SW480 (cell line): ENCODE measurements at places on chromosomes 1 and 21.
A peak's percentile ranks its signal among the peaks of the same experiment; 100 is the strongest.

DNA sequence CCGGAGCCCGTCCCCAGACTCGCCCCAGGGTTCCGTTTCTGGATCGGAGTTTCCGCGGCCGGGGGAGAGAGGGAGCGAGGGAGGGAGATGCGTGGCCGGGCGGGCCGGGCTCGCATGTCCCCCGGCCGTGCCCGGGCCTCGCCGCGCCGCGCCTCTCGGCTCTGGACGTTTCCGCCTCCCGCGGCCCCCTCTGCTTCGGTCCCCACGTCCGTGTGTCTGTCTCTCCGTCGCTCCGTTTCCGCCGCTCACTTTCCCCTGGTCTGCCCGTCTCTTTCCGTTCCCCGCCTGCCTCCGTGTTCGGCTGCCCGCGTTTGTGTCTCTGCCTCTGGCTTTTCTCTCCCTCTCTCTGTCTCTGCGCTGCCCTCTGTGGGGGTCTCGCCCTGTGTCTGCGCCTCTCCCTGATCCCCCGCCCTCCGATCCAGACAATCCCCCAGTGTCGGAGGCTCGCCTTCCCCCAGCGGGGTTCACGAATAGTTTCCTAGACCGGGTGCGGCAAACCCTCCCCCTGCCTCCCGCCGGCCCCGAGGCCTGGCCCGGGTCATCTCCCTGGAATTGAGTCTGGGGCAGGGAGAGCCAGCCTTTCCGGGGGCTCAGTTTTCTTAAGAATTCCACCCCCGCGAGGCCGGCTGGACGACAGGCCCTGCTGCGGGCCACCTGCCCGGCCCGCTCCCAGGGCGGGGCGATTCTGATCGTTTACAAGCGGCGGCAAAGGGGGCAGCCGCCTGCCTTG is 735 bp downstream of the NBL1 start:
- DNase-seq, result peak; percentile 64

DNA sequence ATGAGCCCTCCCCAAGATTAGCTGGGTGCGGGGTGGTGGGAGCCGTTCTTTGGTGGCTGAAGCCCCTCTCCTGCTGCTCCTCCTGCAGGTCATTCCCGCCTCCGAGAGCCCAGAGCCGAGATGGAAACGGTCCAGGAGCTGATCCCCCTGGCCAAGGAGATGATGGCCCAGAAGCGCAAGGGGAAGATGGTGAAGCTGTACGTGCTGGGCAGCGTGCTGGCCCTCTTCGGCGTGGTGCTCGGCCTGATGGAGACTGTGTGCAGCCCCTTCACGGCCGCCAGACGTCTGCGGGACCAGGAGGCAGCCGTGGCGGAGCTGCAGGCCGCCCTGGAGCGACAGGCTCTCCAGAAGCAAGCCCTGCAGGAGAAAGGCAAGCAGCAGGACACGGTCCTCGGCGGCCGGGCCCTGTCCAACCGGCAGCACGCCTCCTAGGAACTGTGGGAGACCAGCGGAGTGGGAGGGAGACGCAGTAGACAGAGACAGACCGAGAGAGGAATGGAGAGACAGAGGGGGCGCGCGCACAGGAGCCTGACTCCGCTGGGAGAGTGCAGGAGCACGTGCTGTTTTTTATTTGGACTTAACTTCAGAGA is 448 bp downstream of the G0S2 start:
- DNase-seq, result no peak

- DNase-seq, result no peak
Observed at GRCh38 chr1:100461222-100461621, 76.7 kb upstream of the GPR88 start.

GRCh38 chr1:205535866-205536758 is 31.6 kb downstream of the CDK18 start:
- no peak for DNase-seq

DNA sequence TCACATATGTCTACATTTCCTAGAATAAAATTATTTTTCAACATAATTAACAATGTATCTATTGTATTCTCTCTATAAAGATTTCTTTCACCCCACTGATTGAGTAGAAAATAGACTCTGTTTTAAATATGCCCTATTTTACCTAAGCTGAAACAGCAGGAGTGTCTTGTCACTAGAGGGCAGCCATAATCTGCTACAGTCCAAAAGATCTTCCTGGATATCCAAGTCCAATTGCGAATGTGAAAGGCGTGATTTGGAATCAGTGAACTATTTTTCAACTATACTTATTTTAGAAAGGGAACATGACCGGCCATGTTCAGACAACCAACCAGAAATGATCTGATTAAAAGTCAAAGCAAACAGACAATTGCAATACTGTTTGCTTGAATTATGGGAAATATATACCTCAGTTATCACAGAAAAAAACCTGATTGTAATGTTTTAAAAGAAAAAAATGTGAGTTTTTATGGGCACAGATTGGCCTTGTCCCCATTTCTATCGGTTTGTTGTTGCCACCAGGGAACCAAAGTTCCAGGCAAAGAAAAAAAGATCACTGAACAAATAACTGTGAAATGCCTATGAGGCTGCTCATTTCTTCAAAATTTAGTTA is 1211.0 kb upstream of the ADGRL4 start:
- peak; percentile 4 for DNase-seq

DNA sequence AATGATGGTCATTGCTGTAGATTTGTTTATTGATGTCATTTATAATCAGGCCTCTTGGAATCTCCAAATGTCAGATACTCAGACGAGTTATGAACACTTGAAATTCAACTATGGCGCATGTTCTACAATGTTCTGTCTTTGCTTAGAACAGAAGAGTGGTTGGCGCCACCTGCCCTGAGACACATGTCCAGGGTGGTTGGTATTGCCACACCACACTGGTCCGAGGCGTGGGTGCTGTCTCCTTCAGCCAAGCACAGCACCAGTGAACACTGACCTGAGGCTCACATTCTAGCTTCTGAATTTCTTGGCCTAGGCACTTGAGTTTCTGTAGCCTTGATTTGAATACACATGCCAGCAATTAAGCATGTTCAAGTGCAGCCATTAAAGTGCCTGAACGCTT is 10.1 kb upstream of the BMP8A start:
- no peak for DNase-seq

DNA sequence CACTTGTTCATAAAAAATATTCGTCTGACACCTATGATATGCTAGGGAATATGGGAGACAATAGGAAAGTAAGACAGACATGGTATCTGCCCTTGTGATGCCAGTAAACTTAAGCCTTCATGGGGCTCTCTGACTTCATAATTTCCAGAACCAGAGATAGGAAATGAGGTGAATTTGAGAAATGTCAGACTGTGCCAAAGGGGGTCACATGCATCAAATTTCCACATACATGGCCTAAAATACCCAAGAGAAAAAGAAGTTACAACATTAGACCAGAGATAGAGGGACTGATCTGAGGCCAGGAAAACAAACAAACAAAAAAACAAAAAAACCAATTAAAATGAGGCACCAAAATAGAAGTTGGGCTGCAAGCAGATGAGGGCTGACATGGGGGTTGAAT is 75.7 kb downstream of the DISC1 start:
- DNase-seq, result no peak

DNA sequence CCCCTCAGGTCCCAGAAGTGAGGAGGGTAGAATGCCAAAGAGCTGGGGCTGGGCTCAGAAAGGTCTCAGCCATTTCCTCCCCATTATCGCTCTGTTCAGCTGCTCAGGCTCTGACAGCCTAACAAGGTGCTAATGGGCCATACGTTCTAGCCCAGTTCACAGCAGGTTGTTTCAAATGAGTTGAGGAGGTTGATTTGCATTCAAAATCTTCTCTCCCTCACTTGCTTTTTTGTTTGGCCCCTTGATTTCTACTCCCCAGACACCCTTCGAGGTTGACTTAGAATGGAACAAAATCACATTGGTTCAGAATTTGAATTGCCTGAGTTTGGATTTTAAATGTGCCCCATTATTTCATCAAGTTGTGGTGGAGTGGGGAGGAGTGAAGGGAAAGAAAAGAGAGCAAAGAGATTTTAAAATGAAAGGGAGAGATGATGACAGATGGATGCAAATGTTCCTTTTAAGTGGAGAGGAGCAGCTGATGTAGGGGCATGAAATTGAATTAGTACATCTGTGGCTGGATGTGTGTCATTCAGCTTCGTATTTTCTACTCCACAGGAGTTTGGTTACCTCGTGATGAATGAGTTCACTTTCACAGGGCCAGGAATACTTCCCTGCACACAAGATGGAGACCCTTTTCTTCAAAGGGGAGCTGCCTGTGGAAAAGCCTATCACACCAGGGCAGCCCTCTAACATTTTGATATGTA is 425.8 kb upstream of the CAMK1G start:
- DNase-seq, result no peak

- DNase-seq, result no peak
Observed at GRCh38 chr1:12556957-12557935, 60.8 kb downstream of the DHRS3 start.

DNA sequence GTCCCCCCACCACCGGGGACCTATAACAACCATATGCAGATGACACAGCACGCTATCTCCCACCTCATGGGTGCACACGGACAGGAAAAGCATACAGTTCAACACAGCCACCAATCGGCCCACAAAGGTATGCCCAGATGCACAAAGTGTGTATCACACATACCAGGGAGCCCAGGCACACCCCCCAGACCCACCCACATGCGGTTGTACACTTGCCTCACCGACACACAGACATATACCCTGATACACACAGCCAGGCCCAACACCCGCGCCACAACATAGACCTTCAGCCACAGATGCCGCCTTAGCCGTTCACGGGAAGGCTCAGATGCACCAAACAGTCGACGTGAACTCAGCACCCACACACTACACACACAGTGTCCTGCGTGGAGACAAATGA is 5.5 kb downstream of the CROCC start:
- DNase-seq, result no peak

DNA sequence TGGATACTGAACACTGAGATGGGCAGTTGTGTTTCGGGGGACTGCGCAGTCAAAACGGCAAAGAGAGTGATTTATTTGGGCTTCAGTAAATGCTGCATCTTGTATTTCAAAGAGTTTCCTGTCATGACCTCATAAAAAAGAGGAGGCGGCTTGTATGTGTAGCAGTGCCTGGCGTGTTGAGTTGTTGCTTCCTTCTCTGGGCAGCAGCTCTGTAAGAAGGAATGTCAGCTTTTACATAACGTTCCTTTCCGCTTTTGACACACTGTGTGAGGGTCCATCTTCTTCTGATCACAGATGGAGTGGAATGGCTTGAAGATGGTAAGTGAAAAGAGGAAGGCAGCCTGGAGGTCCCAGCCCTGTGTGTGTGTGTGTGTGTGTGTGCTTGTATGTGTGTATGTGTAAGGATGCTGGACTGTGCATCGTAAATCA is 941 bp downstream of the ELAVL4 start:
- DNase-seq, result peak; percentile 21
